Stimulated activated naive CD8-positive, alpha-beta T cell treated with anti-CD3 and anti-CD28 coated beads, Interleukin-15, amount 100 ng/mL, for 72 hours (primary cell): ENCODE measurements at places on chromosomes 7 and 10.

DNA sequence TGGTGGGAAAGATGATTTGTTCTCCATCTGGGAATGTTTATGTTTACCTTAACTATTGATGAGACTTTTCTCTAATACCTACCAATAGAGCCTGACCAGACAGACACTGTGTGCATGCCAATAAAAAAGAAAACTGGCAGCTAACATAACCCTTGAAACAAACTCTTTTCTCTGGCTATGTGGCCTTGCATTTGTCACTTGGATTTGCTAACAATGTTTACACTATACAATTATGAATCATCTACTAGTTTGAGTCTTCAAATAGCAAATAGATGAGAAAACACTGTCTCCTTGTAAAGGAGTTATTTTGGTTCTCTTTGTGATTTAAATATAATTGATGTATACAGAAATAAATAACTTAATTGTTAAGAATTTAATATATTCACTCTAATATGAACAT is 273.1 kb downstream of the SEMA3D start:
- DNase-seq = no peak

DNA sequence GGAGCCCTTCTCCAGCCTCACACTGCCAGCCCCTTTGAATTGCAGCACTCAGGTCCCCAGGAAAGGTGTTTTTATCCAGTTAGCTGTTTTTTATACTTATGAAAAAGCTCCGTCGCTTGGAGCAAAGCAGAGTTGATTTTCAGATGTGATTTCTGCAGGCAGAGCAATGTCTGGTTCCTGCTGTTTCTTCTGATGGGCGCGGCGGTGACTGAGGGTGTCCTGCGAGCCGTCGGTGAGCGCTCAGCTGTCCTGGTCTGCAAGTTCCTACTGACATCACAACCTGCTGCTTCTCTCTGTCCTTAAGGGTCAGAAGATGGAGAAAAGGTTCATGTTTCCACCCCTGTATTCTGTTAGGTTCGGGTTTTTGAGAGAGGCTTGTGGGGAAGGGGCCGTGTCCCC is 109.6 kb upstream of the FAM20C start:
- no peak for DNase-seq

GRCh38 chr7:1646957-1647891 is 22.9 kb upstream of the ELFN1 start:
- no peak for DNase-seq

GRCh38 chr7:16065939-16066338 is 355.4 kb downstream of the CRPPA start:
- DNase-seq = no peak

DNA sequence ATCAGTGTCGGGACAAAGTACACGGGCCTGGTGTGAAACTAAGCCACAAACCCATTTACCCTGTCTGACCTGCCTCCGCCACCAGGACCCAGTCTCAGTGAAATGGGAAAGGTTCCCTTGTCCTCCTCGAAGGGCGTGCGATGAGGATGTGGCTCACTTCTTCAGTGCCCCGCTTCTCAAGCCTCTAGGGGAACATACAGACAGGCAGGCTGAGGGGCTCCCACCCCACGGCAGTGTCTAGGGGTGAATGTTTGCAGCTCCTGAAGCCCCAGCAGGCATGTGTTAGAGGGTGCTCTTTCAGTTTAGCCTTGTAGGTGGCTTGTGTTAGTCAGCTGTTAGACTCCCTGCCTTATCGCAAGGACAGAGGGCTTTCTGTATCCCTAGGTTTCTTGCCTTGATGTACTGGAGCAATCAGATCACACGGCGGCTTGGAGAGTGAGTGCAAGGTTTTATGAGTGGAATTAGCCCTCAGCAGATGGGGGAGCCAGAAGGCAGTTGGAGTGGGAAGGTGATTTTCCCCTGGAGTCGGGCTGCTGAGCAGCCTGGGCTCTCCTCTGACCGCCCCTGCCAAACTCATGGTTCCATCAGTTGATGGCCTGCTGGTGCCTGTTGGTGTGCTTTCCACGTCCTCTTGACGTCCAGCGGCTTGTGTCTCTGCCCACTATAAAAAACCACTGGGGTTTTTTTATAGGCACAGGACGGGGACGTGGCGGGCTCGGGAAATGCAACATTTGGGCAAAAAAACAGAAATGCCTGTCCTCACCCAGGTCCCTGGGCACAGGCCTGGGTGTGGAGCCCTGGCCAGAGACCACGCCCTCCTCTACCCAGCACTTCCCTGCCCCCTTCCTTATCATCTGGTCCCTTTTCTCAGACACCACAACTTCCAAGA is 759 bp downstream of the NUDT1 start:
- peak; percentile 36 for DNase-seq

DNA sequence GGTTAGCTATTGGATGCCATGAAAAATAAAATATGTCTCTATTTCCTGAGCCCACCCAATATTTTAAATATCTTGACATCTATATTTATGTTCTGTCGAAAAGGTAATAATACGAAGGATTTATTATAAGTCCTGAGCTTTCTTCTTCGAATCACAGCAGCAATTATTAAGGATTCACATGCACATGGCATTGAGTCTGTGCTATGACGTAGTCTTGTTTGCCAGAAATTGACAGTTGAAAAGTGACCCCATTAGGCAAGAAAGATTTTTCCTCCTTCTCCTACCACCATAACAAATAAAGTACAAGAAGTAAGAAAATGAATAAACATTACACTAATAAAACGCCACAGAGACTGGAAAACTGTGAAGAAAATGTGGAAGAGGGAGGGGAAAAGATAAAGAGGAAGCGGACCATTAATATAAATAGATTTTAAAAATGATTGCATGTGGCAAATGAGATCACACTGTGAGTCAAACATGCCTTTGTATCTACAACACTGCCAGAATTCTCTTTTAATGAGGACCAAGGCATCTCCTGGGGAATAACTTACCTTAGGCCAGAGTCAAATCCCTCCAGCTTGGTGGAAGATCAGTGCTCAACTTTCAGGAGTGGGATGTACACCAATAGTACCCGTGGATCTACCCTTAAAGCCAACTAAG is 21.6 kb downstream of the FZD1 start:
- DNase-seq = no peak

DNA sequence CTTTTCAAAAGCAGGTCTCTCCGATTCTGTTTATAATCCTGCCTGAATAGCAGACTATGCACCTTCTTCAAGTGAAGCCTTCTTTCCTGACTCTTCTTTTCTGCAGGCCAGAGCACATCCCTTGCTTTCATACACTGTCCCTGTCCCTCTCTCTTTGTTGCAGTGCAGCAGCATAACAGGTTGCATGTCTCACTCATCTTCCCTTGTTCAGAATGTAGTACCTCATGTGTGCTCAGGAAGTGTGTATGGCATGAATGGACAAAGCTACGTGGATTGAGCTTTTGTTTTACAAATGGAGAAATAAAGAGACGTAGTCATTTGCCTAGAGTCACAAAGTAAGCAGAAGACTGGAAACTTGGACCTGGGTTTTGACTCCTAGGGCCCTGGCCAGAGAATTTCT is 68.0 kb downstream of the PTPRZ1 start:
- no peak for DNase-seq

GRCh38 chr10:117014835-117015234 is 9.8 kb upstream of the SHTN1 start:
- no peak for DNase-seq

DNA sequence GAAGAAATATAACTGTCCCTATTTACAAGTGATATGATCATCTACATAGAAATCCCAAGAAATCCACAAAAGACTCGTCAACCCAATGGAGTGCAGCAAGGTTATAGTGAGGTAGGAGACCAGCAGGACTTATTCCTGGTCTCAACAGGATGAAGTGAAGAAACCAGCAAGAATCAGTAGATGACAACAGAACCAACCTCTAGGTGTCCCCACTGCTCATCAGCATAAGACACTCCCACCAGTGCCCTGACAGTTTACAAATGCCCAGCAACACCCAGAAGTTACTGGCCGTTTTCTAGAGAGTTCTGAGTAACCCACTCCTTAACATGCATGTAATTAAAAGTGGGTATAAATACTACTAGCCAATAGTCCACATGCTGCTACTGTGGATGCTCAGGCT is 470.5 kb upstream of the LRRTM3 start:
- DNase-seq = no peak

DNA sequence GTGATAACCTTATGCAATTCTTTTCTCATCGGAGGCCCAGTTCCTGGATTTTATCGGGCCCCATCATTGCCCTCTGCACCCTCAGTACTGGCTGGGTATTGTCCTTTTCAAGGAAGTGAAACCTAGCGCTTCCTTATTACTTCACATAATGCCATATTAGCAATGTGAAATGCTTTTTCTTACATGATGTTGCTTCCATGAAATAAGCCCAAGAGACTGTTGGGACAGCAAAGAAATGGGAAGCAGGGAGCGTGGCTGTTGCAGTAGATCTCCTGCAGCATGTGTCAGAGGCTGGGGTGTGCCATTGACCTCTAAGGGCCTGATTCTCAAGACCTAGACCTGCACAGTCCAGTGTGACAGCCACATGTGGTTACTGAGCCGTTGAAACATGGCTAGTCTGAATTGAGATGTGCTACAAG is 8.1 kb downstream of the CHN2 start:
- DNase-seq = no peak

DNA sequence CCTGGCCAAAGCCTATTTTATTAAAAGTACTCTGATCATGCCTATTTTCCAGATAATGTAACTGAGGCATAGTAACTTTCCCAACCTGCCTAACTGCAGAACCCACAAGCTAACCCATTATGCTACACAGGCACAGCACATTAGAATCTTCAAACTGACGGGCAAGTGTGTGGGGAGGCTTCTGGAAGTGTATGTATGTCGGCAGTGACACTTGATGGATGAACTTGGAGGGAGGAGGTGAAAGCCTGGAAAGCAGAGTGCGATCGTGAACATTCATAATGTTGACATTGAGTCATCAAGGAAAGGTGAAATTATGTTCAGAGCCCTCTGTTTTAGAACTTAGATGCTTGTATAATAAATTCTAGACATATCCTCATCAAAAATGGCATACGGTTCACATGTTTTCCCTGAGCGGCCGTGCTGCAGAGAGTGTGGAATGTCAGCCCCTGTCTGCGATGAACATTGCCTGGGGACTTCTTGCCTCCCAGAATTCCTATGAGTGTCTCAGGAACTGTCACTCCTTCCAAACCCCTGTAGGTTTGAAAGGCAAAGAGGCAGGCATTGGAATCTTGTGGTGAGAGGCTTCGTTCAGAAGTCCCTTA is 102.4 kb downstream of the SLIT1 start:
- no peak for DNase-seq

GRCh38 chr10:97713826-97714400 is 383 bp downstream of the MARVELD1 start:
- DNase-seq = peak; percentile 64

DNA sequence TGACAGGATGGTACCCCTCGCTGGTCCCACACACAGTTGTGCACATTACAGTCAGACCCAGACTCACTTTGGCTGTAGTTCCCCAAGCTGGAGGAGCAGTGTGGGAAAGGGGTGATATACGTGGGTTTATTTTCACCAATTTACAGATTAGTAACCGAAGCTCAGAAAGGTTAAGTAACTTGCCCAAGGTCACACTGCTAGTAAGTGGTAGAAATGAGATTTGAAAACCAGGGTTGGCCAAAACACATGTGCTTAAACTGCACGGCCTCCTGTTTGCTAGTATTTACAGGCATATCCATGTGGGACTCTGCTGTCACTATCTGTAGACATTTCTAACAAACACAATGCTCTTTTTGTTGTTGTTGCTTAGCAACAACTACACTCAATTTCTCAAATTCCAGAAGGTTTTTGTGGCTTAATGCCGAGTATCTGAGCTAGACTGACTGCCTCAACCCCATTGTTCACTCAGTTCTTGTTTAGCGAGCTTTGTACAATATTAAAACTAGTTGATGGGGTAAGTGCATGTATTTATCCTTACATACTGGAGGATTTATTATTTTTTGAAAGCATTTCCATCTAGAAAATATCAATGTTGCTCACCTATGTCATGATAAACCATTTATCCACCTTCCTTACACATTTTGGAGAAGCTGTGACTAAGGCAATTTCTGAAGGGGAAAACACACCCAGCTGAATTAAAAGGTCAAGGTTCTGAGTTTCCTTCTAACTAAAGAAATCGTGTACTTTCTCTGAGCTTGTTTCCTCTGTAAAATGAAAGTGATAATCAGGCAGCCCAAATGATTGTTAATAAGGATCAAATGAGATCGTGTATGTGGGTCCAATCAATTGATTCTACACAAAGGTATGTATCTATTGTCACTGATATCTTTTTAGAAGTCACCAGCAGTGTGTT is 5.3 kb upstream of the TMEM139 start:
- DNase-seq = no peak

- DNase-seq = no peak
Measured at GRCh38 chr7:143391462-143392404, 10.6 kb downstream of the ZYX start.

DNA sequence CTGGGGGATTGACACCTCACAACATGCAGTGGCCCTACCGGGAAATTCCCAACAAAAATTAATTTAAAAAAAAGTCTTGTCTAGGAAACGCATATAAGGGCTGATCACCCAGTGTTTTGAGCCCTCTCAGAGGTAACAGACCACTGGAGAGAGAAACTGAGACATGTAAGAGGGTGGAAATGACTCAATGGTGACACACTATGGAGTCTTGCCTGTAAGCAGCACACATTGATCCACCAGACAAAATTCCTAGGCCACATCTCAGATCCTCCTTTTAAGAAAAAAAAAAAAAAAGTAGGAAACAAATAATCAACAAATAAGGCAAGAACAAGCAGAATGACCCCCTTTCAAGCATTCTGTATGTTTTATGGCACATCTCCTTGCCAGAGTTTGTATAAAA is 296.2 kb downstream of the MAGI2 start:
- DNase-seq = no peak

DNA sequence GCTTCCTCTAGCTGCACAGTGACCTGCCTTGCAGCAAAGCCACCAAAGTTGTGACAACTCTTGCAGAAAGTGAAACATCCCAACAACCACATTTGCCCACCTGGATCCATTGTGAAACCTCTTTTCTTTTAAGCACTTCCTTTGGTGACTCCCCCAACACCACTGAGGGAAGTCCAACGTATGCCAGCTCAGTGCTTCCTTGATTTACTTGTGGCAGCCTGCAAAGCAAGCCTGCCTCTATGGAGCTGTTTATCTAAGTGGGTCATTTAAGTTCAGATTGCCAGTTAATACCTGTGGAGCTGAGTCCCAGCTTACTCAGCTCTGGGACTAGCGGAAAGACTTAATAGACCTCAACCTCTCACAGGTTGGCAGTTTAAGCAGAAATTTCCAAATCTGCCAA is 230.8 kb upstream of the GHITM start:
- no peak for DNase-seq
